ENCODE measurements at places on chromosomes 16 and 17. TPM values are rescaled to one million over a fixed set of nuclear protein-coding genes. Genes with fewer than 3 reads are reported as not detected.

Gene KIF2B
- total RNA-seq: not detected

Gene ADCY9
- total RNA-seq: 6.5 TPM

DNA sequence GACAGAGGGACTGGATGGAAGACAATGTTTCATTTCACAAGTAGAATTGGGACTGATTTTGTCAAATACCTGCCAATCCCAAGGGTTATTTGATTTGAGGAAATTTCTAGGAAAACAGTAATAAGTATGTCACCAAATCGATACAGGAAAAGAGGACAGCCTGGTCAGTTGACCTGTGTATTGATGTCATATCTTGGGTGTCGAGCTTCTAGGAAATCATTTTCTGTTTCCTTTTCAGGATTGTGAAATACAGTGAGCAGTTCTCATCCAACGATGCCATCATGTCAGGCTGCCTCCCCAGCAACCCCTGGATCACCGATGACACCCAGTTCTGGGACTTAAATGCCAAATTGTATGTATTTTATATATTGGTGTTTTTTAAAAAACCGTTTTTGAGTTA is 56.1 kb downstream of the RGS9 start:
- H3K27ac ChIP-seq: no peak overlapping the region
- H3K36me3 ChIP-seq: no peaks in the 10 kb centered on the region
- H3K4me1 ChIP-seq: no peaks in the 10 kb centered on the region
- no peak for DNase-seq

DNA sequence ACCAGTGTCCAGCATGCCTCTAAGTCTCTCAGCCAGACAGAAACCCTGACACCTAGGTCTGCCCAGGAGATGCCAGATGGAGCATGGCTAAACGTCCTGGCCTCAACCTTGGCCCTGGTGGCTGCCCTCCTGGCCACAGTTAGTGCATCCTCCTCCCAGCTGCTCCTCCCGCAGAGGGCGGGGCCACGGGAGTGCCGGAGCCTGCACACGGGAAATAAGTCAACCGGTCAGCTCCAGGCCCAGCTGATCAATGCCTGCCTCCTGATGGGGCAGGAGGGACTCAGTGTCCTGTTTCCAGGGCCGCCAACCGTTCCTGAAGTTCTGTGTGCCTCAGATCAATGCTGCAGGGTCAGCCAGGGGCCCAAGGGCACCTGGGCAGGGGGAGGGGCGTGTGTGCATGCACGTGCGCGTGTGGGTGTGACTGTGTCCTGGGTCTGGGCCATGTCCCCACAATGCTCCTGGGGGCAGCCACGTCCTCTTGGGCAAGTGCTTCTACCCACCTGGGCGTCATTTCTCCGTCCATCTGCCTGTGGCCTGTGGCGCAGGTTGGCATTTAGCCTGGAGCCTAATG is 4.6 kb upstream of the KCNJ12 start:
- no peak overlapping the region for H3K4me3 ChIP-seq
- DNase-seq: no peak
- peaks cover 4% of the 10 kb centered on the region for H3K27me3 ChIP-seq
- H3K4me1 ChIP-seq: peaks cover 11% of the 10 kb centered on the region

DNA sequence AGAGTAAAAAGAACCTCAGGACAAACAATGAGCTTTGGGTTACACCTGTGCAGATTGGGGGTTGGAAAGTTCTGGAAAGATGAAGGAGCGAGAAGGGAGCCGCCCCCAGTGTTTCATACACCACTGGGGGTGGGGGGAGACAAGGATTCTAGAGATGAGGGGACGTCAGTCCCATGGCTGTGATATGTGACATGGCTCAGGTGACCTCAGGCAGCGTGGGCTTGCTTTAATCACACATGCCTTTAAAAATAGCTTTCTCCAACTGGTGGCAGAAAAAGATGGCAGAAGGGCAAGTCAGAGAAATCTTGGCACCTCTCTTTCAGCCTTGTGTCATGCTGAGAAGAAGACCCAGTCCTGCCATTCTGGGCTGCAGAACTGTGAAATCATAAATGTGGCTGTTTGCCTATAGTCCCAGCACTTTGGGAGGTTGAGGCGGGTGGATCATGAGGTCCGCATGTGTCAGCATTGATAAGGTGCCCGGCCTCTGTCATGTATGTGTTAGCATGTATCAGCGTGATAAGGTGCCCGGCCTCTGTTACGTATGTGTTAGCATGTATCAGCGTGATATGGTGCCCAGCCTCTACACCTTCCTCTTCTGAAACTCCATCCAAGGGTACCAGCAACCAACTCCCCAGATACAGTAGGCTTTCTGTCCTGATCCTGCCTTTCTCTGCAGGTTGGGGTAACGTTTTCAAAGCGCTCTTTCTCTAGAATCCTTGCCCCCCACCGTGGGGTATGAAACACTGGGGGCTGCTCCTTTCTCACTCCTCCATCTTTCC is 25.0 kb downstream of the WIPI1 start:
- no peak overlapping the region for H3K27ac ChIP-seq
- no peak for DNase-seq
- H3K4me3 ChIP-seq: no peak overlapping the region
- peaks cover 21% of the 10 kb centered on the region for H3K4me1 ChIP-seq
- peaks cover 2% of the 10 kb centered on the region for H3K36me3 ChIP-seq

- H3K36me3 ChIP-seq: no peaks in the 10 kb centered on the region
- no peaks in the 10 kb centered on the region for H3K27me3 ChIP-seq
- DNase-seq: no peak
- H3K4me3 ChIP-seq: no peak overlapping the region
- H3K27ac ChIP-seq: peak overlapping the region; percentile 31
- no peaks in the 10 kb centered on the region for H3K4me1 ChIP-seq
Observed at GRCh38 chr17:29973005-29973404, 31.6 kb downstream of the EFCAB5 start.

- peaks cover 57% of the 10 kb centered on the region for H3K36me3 ChIP-seq
- H3K4me1 ChIP-seq: peaks cover 6% of the 10 kb centered on the region
- H3K27me3 ChIP-seq: no peaks in the 10 kb centered on the region
- H3K27ac ChIP-seq: no peak overlapping the region
Observed at GRCh38 chr16:71282943-71283342, 6.3 kb downstream of the CMTR2 start.

DNA sequence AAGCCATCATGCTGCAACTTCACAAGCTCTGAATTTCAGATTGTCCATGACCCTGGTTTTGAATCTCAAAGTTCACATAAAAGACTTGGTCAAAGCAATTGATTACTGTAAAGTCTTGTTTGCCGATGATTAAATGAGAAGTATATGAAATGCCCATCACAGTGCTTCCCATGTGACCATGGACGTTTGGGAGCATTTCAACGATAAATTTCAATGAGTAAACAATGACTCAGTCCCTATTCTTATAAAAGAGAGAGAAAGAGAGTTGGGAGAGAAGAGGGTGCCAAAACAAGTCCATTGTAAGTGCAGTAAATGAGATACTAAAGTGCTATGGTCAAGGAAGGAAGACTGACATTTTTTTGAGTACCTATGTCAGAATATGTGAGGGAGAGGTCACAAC is 276.9 kb downstream of the SOX9 start:
- no peak overlapping the region for H3K4me3 ChIP-seq
- H3K4me1 ChIP-seq: no peaks in the 10 kb centered on the region
- peaks cover 2% of the 10 kb centered on the region for H3K27me3 ChIP-seq
- no peak for DNase-seq

- no peaks in the 10 kb centered on the region for H3K36me3 ChIP-seq
- DNase-seq: no peak
- H3K27me3 ChIP-seq: no peaks in the 10 kb centered on the region
- no peak overlapping the region for H3K4me3 ChIP-seq
Observed at GRCh38 chr17:12530161-12530560, 135.5 kb upstream of the MYOCD start.

DNA sequence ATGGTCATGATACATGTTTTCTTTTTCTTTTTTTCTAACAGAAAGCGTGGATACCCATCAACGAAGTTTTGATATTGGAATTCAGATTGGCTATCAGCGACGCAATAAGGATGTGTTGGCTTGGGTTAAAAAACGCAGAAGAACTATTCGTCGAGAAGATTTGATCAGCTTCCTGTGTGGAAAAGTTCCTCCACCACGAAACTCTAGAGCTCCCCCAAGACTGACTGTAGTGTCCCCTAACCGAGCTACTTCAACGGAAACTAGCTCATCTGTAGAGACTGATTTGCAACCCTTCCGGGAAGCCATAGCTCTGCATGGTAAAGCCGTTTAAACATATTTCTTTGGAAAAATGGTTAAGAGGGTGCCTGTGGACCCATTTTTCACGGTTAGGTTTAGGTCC is 11.5 kb downstream of the HAPSTR1 start:
- H3K4me3 ChIP-seq: peak overlapping the region; percentile 71
- H3K27ac ChIP-seq: peak overlapping the region; percentile 91
- no peak for DNase-seq
- H3K36me3 ChIP-seq: peaks cover 13% of the 10 kb centered on the region

GRCh38 chr17:66135896-66136295 is 56.0 kb downstream of the CEP112 start:
- H3K36me3 ChIP-seq: peaks cover 7% of the 10 kb centered on the region
- H3K27ac ChIP-seq: no peak overlapping the region
- no peaks in the 10 kb centered on the region for H3K4me1 ChIP-seq
- H3K4me3 ChIP-seq: no peak overlapping the region
- DNase-seq: no peak

DNA sequence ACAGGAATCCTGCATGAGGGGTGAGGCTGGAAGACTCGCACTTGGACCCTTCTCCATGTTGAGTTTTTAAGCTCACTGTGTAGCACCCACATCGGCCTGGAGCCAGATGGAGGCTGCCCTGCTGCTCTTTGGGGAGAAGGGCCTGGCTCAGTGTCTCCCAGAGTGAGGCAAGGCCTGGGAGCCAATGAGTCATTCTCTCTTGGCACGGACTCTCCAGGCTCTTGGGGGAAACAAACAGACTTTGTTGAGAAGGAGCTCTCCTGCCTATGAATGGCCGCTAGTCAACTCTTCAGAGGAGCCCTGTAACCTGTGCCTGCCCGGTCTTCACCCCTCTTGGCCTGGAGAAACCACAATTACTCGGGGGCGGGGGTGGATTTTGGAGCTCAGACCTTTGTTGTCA is 50.8 kb upstream of the MAF start:
- no peak overlapping the region for H3K4me3 ChIP-seq
- no peaks in the 10 kb centered on the region for H3K36me3 ChIP-seq
- H3K4me1 ChIP-seq: no peaks in the 10 kb centered on the region
- no peak overlapping the region for H3K27ac ChIP-seq

DNA sequence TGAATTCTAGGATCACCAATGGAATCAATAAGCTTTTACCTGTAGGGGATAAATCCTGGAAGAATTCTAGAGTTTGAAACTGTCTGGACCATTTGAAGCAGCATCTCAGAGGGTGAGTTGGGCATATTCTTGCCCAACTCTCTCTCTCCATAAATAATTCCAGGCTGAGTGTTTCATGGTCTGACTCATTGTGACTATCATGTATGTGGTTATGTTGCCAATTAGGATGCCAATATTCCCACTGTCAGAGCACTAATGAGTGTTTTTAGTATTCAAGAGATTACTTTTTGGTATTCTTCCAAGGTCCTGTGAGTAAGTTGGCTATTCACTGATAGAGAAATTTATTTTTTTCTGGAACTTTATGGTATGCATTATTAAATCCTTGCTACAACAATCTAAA is 456.9 kb downstream of the TOX3 start:
- no peak for DNase-seq
- H3K27ac ChIP-seq: no peak overlapping the region
- H3K36me3 ChIP-seq: no peaks in the 10 kb centered on the region

GRCh38 chr17:19354748-19355147 is 7.8 kb downstream of the B9D1 start:
- H3K4me3 ChIP-seq: no peak overlapping the region
- peaks cover 31% of the 10 kb centered on the region for H3K27me3 ChIP-seq
- no peak for DNase-seq
- no peaks in the 10 kb centered on the region for H3K4me1 ChIP-seq
- H3K27ac ChIP-seq: no peak overlapping the region

DNA sequence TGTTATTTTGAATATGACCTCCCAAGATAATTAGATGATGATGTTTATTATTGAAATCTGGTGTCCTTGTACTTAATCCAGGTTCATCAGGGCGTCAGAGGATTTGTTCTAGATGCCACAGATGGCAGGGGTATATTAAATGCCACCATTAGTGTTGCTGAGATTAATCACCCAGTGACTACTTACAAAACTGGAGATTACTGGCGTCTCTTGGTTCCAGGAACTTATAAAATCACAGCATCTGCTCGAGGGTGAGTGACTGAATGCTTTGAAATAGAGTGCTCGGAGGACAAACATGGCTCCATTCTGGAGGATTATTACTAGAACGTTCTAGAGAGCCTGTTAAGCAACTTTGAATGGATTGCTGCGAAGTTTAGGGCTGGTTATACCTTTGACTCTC is 33.5 kb upstream of the GOSR1 start:
- DNase-seq: no peak
- no peak overlapping the region for H3K27ac ChIP-seq
- H3K4me3 ChIP-seq: no peak overlapping the region
- H3K4me1 ChIP-seq: peaks cover 2% of the 10 kb centered on the region

DNA sequence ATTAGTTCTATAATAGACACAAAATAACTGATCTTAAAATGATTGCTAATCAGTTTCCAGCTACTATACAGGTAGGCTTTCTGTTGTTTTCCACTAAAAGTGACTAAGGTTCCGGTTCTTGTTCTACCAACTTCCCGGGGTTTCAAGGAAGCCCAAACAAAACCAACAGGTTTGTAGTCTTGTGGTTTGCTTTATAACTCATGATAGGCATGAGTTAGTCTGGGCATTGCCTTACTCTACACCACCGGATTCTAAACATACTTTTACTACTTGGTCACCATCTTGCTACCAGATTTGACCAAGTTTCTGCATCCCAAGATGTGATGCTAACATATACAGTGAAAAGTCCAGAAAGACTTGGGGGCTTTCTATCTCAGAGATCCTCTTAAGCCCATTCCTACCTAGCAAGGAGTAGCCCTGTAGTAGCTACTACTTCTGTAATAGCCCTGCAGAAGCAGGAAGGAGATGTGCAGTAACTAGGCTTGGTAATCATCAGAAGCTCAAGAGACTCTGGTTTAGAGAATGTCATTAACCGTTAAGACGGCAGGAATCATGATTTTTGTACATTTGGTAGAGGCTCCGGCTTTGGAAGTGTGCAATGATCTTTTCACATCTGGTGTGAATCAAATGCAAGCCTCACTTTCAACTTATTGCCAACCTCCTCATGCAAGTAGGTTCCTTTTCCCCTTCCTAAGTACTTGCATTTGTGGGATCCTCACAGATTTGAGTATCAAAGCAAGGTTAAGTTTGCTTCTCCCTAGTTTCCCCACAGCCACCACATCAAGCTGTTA is 1.6 kb downstream of the FAM117A start:
- peaks cover 27% of the 10 kb centered on the region for H3K4me1 ChIP-seq
- H3K27me3 ChIP-seq: no peaks in the 10 kb centered on the region
- peaks cover 6% of the 10 kb centered on the region for H3K36me3 ChIP-seq
- H3K27ac ChIP-seq: peak overlapping the region; percentile 90
- DNase-seq: no peak
- peak overlapping the region; percentile 90 for H3K4me3 ChIP-seq

All from naive thymus-derived CD8-positive, alpha-beta T cell (primary cell).